ENCODE measurements at places on chromosomes 7 and 10. TPM values are rescaled to one million over a fixed set of nuclear protein-coding genes. Genes with fewer than 3 reads are reported as not detected.
A peak's percentile ranks its signal among the peaks of the same experiment; 100 is the strongest.

- H3K4me1 ChIP-seq: no peaks in the 10 kb centered on the region
- H3K36me3 ChIP-seq: no peaks in the 10 kb centered on the region
- DNase-seq: no peak
- H3K27ac ChIP-seq: no peak overlapping the region
- no peak overlapping the region for H3K4me3 ChIP-seq
These were observed 175.8 kb downstream of the ZNF248 start for GRCh38 chr10:37681617-37681999.

DNA sequence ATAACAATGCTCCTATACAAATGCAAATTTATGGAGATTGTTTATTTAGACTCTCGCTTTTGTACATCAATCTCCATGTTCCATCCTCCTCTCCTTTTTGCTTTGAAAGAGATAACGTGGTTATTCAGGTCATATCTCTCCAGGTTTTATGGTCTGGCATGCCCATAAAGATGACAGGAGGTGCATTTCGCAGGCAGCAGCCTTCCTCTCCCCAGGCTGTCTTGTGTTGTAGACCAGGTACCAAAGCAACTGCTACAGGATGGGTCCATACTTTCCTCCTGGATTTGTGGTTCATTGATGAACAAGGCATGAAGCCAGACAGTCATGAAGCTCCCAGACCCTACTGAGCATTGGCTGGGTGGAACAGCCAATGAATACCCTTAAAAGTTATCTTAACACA lies 400.2 kb upstream of the NPVF start:
- no peaks in the 10 kb centered on the region for H3K36me3 ChIP-seq
- DNase-seq: no peak
- H3K4me3 ChIP-seq: no peak overlapping the region

GRCh38 chr10:107847620-107848019 lies 683.1 kb upstream of the SORCS1 start:
- H3K4me3 ChIP-seq: no peak overlapping the region
- H3K36me3 ChIP-seq: no peaks in the 10 kb centered on the region
- H3K27me3 ChIP-seq: no peaks in the 10 kb centered on the region
- no peak for DNase-seq
- H3K4me1 ChIP-seq: peaks cover 6% of the 10 kb centered on the region

GRCh38 chr7:82443547-82444219 lies at the start of gene CACNA2D1:
Gene CACNA2D1, minus strand, starts transcription at chr7:82443777.
- peaks cover 68% of the 10 kb centered on the region for H3K27me3 ChIP-seq
- no peaks in the 10 kb centered on the region for H3K36me3 ChIP-seq
- H3K4me1 ChIP-seq: peaks cover 7% of the 10 kb centered on the region
- H3K27ac ChIP-seq: no peak within 1 kb of the TSS
- H3K4me3 ChIP-seq: peak within 1 kb of the TSS; percentile 66

DNA sequence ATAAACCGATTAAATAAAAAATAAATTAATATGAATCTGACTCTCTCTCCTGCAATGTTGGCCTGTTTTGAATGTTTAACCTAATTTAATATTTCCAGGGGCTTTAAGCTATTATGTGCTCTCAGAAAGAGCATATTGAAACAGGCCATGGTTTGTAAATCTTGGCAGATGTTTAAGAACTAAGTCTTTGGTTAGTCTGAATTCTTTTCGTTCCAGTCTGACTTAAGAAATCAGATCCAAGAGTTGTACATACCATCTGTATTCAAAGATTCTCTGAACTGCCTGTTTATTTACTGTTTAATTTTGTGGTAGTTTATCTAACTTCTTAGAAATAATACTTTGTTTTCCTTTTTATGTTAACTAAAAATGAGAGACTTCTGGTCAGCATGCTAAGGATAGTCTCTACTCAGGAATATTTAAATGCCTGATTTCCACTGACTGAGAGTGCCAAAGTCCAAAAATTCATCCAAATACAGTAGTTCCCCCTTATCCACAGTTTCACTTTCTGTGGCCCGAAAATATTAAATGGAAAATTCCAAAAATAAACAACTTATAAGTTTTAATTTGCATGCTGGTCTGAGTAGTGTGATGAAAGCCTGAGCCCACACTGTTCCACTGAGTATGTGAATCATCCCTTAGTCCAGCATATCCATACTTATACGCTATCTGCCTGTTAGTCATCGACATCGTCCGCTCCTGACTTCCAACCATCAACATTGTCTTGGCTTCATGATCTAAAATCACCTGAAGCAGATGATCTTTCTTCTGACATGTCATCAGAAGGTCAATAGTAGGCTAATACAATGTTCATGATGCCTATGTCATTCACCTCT lies 238.1 kb upstream of the CSTF2T start:
- no peaks in the 10 kb centered on the region for H3K4me1 ChIP-seq
- DNase-seq: no peak
- H3K4me3 ChIP-seq: no peak overlapping the region

GRCh38 chr10:101214446-101215396 lies 14.5 kb downstream of the LBX1 start:
- H3K27ac ChIP-seq: no peak overlapping the region
- H3K27me3 ChIP-seq: peaks cover 63% of the 10 kb centered on the region
- H3K4me1 ChIP-seq: peaks cover 10% of the 10 kb centered on the region

DNA sequence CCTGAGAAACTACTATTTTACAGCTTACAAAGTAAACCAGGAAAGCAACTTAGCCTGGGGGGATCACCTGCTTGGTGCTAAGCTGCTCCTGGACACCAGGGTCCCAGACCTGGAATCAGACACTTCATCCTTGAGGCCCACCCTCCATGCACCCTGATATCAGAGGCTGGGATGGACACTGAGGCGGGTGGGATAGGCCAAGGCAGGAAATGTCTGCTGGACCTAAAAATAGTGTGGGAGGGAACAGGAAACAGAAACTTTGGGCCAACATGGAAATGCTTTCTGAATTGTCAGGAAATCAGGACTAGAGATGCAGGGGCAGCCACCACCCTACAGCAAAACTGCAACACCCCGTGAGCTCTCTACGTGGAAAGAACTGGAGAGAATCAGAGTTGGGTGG lies 101.5 kb upstream of the PODXL start:
- H3K4me3 ChIP-seq: no peak overlapping the region
- H3K36me3 ChIP-seq: no peaks in the 10 kb centered on the region
- no peaks in the 10 kb centered on the region for H3K27me3 ChIP-seq
- no peak overlapping the region for H3K27ac ChIP-seq
- peaks cover 10% of the 10 kb centered on the region for H3K4me1 ChIP-seq
- DNase-seq: no peak

- peaks cover 47% of the 10 kb centered on the region for H3K4me1 ChIP-seq
- no peaks in the 10 kb centered on the region for H3K36me3 ChIP-seq
- H3K27ac ChIP-seq: peak overlapping the region; percentile 90
- H3K27me3 ChIP-seq: no peaks in the 10 kb centered on the region
- peak; percentile 91 for DNase-seq
These were observed 34.5 kb downstream of the PAPSS2 start for GRCh38 chr10:87694011-87694794.

DNA sequence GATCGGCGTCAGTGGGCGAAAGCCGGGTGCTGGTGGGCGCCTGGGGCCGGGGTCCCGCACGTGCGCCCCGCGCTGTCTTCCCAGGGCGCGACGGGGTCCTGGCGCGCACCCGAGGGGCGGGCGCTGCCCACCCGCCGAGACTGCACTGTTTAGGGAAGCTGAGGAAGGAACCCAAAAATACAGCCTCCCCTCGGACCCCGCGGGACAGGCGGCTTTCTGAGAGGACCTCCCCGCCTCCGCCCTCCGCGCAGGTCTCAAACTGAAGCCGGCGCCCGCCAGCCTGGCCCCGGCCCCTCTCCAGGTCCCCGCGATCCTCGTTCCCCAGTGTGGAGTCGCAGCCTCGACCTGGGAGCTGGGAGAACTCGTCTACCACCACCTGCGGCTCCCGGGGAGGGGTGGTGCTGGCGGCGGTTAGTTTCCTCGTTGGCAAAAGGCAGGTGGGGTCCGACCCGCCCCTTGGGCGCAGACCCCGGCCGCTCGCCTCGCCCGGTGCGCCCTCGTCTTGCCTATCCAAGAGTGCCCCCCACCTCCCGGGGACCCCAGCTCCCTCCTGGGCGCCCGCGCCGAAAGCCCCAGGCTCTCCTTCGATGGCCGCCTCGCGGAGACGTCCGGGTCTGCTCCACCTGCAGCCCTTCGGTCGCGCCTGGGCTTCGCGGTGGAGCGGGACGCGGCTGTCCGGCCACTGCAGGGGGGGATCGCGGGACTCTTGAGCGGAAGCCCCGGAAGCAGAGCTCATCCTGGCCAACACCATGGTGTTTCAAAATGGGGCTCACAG lies 1.1 kb downstream of the EGFR start:
- H3K36me3 ChIP-seq: 0 out of 2 replicates have a peak, but pooled peaks cover 14% of the 10 kb centered on the region
- peak; percentile 35 for DNase-seq

- no peak overlapping the region for H3K4me3 ChIP-seq
- H3K27ac ChIP-seq: no peak overlapping the region
- H3K36me3 ChIP-seq: peaks cover 17% of the 10 kb centered on the region
- H3K4me1 ChIP-seq: no peaks in the 10 kb centered on the region
- no peak for DNase-seq
These were observed 120.2 kb downstream of the INPP5A start for GRCh38 chr10:132657748-132658147.

DNA sequence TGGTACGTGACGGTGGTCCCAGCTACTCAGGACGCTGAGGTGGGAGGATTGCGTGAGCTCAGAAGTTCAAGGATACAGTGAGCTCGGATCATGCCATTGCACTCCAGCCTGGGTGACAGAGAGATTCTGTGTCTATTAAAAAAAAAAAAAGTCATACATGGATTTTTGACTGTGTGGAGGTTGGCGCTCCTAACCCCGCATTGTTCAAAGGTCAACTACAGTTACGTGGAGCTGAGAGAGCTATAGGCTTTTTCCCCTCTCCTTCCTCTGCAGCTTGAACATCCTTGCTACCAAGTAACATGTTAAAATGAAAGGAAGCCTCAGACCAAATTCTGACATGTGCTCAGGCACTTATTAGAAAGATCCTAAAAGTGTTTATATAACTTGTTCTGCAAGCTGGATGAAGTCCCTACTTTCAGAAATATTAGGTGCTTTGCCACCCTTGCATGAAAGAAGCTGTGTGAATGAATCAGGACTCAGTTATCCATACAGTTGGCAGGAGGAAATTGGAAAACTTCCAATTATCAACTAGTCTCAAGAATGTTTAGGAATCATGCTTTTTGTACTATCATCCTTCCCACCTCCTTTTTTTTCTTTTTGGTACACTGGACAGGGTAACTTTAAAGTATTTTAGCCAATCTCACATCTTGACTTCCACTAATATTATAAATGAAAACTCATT lies 12.5 kb upstream of the ST7 start:
- H3K4me1 ChIP-seq: no peaks in the 10 kb centered on the region
- no peak overlapping the region for H3K27ac ChIP-seq
- no peaks in the 10 kb centered on the region for H3K36me3 ChIP-seq
- DNase-seq: no peak
- no peaks in the 10 kb centered on the region for H3K27me3 ChIP-seq
- H3K4me3 ChIP-seq: no peak overlapping the region

- H3K36me3 ChIP-seq: peaks cover 4% of the 10 kb centered on the region
- no peak for DNase-seq
- no peak overlapping the region for H3K27ac ChIP-seq
- no peaks in the 10 kb centered on the region for H3K4me1 ChIP-seq
These were observed 231.5 kb downstream of the TNS3 start for GRCh38 chr7:47350425-47350824.

GRCh38 chr7:80134115-80134535 lies 506 bp upstream of the GNAI1 start:
- DNase-seq: no peak
- H3K4me3 ChIP-seq: peak overlapping the region; percentile 99
- peak overlapping the region; percentile 15 for H3K27ac ChIP-seq
- H3K36me3 ChIP-seq: no peaks in the 10 kb centered on the region
- H3K4me1 ChIP-seq: peaks cover 17% of the 10 kb centered on the region

DNA sequence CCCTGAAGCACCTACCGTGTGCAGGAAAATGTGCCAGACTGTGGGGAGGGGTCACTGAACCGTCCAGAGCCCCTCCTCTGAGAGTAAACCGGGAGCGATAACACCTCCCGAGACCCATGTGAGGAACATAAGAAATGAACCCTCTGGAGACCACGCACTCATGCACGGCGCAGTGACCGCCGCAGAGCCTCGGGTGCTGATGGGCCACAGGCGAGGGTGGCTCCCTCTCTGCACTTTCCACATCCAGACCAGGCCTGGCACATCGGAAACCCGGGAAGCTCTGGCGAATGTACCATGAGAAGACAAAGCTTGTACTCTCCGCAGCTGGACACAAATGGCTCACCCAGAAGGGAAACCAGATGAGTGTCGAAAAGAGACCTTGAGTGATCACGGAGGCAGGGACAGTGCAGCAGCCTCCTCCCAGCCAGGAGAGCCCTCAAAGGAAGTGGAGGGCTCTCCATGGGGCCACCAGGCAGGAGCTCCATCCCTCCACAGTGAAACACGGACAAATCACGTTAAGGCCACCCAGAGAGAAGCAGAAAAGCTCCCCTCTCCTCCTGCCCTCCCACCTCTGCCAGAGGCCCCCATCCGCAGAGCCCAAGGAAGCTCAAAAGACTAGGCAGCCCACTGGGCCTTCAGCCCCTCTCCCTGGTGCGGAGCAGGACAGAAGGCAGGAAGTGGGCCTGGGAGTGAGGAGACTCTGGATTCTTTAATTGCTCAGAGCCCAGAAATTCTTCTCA lies 178.1 kb upstream of the PPP2R2D start:
- H3K27me3 ChIP-seq: 0 out of 2 replicates have a peak, but pooled peaks cover 4% of the 10 kb centered on the region
- no peaks in the 10 kb centered on the region for H3K36me3 ChIP-seq
- no peak overlapping the region for H3K27ac ChIP-seq

- no peaks in the 10 kb centered on the region for H3K4me1 ChIP-seq
- no peak for DNase-seq
- peaks cover 37% of the 10 kb centered on the region for H3K36me3 ChIP-seq
- no peak overlapping the region for H3K27ac ChIP-seq
- H3K27me3 ChIP-seq: no peaks in the 10 kb centered on the region
These were observed 12.7 kb downstream of the NRBF2 start for GRCh38 chr10:63145782-63146181.

- no peak overlapping the region for H3K4me3 ChIP-seq
- no peak overlapping the region for H3K27ac ChIP-seq
- H3K36me3 ChIP-seq: no peaks in the 10 kb centered on the region
- no peak for DNase-seq
These were observed 130.4 kb downstream of the CDH23 start for GRCh38 chr10:71527135-71527534.

GRCh38 chr7:1229956-1230355 lies 2.7 kb upstream of the UNCX start:
- H3K4me3 ChIP-seq: no peak overlapping the region
- H3K27ac ChIP-seq: no peak overlapping the region
- no peak for DNase-seq

The SPACDR gene
- 0.11 TPM for total RNA-seq

The HOXA11 gene
- 26.6 TPM for total RNA-seq

The ZNF503 gene
- 42.3 TPM for total RNA-seq

The JAKMIP3 gene
- 0.92 TPM for total RNA-seq

The VPS37D gene
- 7.7 TPM for total RNA-seq

The UPF2 gene
- total RNA-seq: 12.0 TPM

The NXPH1 gene
- total RNA-seq: not detected

The SPDYE8 gene
- total RNA-seq: not detected

The ITPRID1 gene
- not detected for total RNA-seq

The ZDHHC16 gene
- 35.1 TPM for total RNA-seq

The SCIN gene
- total RNA-seq: 1.6 TPM

The WDR91 gene
- total RNA-seq: 12.3 TPM

Measured in PC-3 (cell line).